ENCODE measurements at places on chromosomes 16 and 17.

DNA sequence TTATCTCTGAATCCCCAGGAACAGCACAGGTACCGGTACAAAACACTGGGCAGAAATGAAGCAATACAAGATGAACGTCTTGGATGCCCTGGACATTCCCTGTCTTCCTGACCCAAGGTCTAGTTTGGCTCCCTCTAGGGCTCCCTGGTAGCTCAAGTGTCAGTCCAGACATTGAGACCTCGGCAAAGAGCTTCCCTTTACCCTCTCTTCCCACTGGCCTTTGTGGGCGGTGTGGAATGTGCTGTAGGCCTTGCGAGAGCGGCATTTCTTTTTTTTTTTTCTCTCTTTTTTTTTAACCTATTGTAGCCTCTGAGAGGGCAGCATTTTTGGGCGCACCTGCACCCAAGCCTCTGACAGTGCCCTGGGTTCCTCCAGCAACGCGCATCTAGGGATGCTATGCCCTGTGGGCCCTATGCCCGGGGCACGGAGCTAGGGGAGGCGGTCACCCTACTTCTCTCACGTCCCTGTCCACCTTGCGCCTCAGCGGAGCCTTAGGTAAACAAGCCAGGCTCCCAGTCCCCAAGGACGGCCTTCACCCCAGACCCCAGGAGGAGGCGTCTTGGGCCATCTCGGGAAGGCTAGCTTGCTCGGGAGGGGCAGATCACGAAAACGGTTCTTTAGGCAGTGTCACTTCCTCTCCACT is 1.2 kb upstream of the NFATC3 start:
- DNase-seq, result peak; percentile 48

GRCh38 chr16:85965125-85965524 is 66.2 kb downstream of the IRF8 start:
- DNase-seq, result no peak

DNA sequence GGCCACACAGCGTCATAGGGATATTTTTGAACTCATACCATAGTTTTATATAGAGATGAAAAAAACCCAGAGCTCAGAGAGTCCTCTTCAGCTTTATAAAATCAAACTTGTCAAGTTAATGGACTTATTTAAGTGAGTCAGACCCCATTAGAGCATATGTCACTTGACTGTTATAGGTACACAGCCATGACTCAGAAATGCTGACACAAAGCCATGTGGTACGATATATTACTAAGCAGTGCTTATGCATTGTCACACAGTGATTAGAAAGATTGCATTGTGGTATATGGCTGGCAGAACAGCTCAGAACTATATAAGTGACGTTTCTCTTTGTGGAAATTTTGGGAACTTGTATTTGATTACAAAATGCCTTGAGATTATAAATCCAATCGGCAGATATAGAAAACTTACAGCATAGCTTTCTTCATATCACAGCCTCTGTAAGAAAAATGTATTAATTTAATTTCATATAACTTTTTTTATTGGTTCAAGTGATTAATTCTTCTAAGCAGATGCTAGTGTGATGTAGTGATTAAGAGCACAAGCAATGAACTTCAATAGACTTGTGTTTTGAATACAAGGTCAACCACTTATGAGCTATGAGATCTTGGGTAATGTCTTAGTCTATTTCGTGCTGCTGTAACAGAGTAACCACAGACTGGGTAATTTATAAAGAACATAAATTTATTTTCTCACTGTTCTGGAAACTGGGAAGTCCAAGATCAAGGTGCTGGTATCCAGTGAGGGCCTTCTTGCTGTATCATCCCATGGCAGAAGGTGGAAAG is 25.8 kb upstream of the GINS3 start:
- peak; percentile 40 for DNase-seq

DNA sequence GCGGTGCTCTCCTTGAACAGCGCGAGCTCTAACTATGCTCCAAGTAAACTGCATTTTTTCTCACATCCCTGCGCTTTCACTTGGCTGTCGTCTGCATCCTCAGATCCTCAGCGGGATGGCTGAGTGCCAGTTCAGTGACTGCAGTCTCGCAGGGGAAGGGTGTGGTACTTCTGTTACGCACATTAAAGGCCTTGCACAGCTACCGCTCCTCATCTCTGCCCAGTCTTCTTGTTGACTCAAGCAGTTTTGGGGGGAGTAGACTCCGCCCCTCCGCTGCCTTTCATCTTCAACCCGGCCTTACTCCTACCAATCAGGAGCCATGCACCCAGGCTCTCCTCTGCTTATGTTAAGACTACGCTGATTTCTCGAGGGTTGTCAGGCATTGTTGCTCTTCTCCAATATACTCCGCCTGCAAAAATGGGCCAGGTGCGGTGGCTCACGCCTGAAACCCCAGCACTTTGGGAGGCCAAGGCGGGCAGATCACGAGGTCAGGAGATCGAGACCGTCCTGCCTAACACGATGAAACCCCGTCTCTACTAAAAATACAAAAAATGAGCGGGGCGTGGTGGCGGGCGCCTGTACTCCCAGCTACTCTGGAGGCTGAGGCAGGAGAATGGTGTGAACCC is 10.0 kb downstream of the ATP5PD start:
- no peak for DNase-seq

GRCh38 chr16:68770671-68771070 is 33.6 kb downstream of the CDH1 start:
- DNase-seq, result no peak

GRCh38 chr17:14311981-14312380 is 11.1 kb downstream of the HS3ST3B1 start:
- DNase-seq, result no peak

- DNase-seq, result no peak
Observed at GRCh38 chr17:2197271-2197670, 106.3 kb downstream of the SMG6 start.

DNA sequence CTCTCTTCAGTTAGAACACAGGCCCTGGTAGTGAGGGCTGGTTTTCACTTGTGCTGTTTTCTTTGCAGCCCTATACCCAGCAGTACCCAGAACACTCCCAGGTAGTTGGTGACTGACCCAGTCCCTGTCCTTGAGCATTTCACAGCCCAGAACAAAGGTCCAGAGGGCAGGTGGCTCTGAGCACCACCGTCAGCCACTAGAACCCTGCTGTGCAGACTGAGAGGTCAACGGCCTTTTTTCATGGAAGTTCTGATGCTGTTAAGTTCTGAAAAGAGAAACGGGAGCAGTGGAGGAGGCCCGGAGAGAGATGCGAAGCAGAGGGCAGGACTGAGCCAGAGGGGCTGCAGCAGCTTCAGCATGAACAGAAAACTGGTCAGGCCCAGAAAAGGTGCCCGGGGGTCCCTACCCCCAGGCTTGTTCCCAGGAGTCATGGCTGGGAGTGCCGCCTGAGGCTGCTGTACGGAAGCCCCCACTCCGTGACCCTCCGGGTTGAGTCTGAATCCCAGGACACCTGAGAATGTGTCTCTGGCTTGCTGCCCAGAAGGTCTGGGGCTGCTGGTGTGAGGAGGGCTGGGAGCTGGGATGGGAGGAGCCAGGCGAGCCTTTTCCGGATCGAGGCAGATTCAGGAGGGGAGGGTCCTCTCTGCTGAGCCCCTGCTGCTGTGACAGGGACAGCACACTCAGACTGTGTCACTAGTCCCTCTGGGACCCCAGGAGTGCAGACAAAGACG is 8.7 kb downstream of the ZNF276 start:
- DNase-seq, result no peak
